ENCODE measurements at places on chromosomes 3 and 15.
A peak's percentile ranks its signal among the peaks of the same experiment; 100 is the strongest.

GRCh38 chr15:36497901-36498300 lies 81.5 kb upstream of the CDIN1 start:
- no peak for DNase-seq

GRCh38 chr15:100901296-100901695 lies 17.9 kb upstream of the LRRK1 start:
- no peak for DNase-seq

DNA sequence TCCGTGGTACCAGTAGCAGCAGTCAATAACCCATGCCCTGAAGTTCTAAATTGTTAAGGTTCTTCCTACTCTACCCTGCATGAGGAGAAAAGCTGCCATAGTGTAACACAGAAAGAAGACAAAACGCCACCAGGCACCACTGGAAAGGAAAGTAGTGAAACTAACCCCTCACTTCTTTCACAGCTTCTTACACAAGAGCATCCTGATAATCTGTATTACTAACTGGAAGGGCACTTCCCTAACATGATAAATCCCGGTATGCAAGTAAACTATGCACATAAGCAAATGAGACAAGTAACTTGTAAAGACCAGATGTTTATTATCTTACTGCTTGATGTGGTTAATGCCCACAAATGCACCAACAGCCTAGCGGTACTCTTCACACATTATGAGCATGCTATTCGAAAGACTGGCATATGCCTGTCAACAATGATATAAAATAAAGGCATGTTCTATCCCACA lies 141.3 kb downstream of the ADAM10 start:
- DNase-seq = peak; percentile 40

- DNase-seq = peak; percentile 99
These were observed 13.5 kb downstream of the PTPRG start for GRCh38 chr3:61574854-61575253.

- no peak for DNase-seq
These were observed 17.3 kb downstream of the PLS1 start for GRCh38 chr3:142613491-142613890.

GRCh38 chr3:113263020-113263419 lies 51.7 kb downstream of the BOC start:
- DNase-seq = no peak

DNA sequence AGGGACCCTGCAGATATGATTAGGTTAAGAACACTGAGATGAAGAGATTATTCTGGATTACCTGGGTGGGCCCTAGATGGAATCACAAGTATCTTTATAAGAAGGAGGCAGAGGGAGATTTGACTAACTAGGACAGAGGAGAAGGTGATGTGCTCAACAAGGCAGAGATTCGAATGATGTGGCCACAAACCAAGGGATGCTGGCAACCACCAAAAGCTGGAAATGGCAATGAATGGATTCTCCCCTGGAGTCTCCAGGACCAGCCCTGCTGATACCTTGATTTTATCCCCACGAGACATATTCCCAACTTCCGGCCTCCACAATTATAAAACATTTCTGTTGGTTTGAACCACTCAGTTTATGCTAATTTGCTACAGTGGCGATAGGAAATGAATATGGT lies 42.9 kb downstream of the RGMA start:
- no peak for DNase-seq

DNA sequence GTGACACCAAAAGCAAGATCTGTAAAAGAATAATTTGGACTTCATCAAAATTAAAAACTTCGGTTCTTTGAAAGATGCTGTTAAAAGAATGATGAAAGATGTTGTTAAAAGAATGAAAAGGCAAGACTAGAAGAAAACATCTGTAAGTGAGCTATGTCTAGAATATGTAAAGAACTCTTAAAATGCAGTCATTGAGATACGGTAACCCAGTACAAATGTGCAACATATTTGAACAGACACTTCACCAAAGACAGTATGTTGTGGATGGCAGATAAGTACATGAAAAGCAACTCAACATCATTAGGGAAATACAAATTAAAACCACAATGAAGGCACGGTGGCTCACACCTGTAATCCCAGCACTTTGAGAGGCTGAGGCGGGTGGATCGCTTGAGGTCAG lies 139.5 kb downstream of the LRIG1 start:
- no peak for DNase-seq

DNA sequence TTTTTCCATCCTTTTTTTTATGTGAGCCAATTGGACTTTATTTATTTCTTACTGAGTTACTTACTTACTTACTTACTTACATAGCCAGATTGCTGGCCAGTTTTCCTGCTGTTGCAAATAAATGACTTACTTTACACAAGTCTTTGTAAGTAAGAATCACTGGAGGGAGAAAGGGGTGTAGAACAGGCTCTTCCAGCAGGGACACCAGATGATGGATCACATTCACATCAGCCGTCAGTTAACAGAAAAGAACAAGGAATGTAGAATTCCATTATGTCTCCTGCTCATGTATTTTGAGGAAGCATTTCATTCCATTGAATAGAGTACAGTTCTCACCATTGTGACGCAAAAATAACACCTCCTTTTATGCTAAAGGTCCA lies 188.6 kb downstream of the FNDC3B start:
- no peak for DNase-seq

DNA sequence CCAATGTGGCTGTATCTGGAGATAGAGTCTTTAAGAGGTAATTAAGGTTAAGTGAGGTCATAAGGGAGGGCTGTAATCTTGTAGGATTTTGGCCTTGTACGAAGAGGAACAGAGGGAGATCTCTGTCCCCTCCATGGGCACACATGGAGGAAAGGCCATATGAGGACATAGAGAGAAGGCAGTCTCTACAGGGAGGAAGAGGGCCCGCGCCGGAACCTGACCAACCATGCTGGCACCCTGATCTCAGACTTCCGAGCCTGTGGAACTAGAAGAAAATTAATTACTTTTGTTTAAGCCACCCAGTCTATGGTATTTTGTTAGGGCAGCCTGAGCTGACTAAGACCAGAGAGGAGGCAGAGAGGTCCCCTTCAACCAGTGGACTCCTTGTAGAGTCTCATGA lies 17.7 kb upstream of the MRPS22 start:
- no peak for DNase-seq

DNA sequence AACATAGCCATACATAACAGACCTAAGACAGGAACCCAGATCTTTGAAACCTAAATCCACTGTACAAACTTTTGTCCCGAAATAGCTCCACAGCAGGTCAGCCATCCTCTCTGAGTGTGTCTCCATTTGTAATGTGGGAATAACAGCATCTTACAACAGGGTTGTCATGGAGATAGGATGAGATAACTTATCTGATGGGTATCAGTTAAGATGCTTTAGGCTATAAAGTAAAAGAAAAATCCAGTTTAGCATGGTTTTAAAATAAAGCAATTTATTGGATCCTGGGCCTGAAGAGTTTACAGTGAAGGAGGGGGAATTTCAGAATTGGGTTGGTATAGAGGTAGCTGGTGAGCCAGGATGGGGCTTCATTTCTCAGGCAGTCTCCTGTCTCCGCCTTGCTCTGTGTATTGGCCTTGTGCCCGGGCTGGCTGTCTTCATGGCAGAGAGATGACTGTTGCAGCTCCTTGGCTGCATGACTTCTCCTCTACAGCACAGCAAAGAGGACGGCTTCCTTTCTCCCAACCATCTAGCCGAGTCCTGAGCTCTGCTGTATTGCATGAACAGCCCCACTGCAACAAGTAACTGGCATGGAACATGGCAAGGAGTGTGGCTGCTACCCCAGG lies 131.9 kb upstream of the PROK2 start:
- no peak for DNase-seq

GRCh38 chr3:120741837-120742197 lies 499 bp downstream of the RABL3 start:
- no peak for DNase-seq

DNA sequence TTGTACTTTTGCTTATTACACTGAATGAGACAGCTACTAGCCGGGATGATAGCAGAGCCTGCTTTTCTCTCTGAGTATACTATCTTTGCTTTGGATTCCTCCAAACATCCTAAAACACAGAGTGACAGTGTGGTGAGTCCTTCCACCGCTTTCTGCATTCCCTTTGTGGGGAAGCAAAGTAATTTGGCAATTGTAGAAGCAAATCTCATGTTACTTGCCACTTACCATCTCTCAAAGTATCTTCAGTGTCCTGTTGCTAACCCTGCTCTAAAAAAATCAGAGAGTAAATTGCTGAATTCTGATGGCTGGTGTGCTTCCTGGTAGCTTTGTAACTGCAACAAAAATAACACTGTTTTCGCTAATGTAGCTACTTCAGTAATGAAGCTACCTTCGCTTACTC lies 92.4 kb upstream of the LRRFIP2 start:
- no peak for DNase-seq

- no peak for DNase-seq
These were observed 176.4 kb downstream of the GBE1 start for GRCh38 chr3:81585056-81585455.

- DNase-seq = no peak
These were observed 70.0 kb upstream of the CBLB start for GRCh38 chr3:105938806-105939205.

DNA sequence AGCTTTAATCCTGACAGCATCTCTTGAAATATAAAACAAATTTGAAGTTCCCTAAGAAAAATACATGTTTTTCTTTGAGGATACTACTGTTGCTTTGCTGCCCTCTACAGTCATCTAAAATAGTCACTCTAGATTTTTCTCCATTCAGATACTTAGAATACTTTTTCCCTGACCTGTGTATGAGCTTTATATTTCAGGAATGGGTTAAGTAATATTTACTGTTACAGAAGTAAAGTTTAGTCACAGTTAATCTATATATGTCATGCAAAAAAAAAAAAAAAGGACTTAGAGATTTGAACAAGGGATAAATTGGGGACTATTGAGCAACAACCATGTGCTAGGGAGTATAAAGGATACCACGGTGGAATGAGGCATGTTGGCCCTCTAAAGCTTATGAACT lies 8.8 kb downstream of the NECTIN3 start:
- no peak for DNase-seq

- DNase-seq = no peak
These were observed 184.1 kb upstream of the RASGRP1 start for GRCh38 chr15:38748710-38749109.

DNA sequence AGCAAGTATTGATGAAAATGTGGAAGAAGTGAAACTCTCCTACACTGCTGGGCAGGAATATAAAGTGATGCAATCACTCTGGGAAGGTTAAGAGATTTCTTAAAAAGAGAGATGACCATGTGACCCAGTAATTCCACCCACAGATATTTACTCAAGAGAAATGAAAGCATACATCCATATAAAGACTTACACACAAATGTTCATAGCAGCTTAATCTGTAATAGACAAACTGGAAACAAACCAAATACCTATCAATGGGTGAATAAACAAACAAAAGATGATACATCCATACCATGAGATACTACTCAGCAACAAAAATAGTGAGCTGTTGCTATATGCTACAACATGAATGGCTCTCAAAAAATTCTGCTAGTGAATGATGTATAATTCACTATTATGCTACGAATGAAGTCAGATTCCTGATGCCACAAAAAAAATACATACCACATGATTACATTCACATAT lies 463.3 kb downstream of the MAGI1 start:
- peak; percentile 57 for DNase-seq

- no peak for DNase-seq
These were observed 39.3 kb downstream of the SLITRK3 start for GRCh38 chr3:165156757-165157420.

- peak; percentile 81 for DNase-seq
These were observed 252.7 kb upstream of the ZPLD1 start for GRCh38 chr3:102182162-102182561.

DNA sequence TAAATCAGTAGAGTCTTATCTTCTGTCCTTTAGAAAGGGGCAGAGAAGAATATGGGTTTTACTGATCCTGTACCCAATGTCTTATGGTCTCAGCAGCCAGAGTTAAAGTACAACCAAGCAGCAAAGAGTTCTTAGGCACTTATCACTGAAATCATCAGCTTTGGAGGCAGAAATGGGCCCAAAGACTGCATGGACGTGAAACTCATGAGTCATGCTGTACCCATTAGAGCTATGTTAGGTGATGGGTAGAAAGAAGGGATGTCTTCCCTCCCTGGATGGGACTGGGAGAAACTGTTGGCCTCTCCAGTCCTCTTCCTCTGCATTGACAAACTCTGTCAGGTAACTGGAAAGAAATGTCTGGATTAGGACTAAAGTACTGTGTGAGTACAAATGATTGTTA lies 63.4 kb downstream of the EOMES start:
- DNase-seq = no peak

- no peak for DNase-seq
These were observed 18.7 kb upstream of the APH1B start for GRCh38 chr15:63258658-63259057.

DNA sequence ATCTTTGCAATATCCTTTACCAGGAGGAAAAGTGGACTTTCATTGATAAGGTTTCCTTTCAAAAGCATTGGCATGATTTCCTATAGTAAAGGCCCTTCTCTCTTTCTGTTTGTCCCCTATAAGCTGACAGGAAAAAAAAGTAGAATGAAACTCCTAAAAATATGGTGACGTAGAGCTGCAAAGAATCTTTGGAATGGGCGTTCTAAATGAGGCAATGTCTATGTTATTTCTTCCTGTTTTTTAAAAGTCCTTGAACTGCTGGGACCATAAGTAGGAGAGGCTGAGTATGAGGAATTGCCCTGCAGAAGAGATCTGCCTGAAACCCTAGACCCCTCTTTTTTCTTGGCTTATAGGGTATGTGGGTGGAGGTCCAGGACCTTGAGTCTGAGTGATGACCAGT lies 17.2 kb downstream of the ST3GAL6 start:
- DNase-seq = peak; percentile 68

GRCh38 chr3:136262559-136262958 lies 12.4 kb downstream of the PCCB start:
- DNase-seq = no peak

DNA sequence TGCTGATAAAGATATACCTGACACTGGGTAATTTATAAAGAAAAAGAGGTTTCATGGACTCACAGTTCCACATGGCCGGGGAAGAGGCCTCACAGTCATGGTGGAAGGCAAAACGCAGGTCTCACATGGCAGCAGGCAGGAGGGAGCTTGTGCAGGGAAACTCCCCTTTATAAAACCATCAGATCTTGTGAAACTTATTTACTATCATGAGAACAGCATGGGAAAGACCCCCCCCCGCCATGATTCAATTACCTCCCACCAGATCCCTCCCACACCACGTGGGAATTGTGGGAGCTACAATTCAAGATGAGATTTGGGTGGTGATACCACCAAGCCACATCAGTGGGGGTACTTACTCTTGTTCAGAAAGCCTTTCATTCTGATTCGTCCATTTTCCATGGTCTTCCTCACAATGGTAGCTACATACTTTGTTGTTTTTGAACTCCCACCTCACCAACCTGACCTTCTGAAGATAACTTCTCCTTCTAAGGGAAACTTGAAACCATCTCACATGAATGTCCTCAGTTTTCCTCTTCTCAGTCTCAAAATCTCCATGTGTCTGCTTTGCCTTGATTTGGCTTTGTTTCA lies 275.6 kb upstream of the PROK2 start:
- DNase-seq = no peak

GRCh38 chr15:96217983-96218382 lies 112.5 kb upstream of the NR2F2 start:
- DNase-seq = no peak

DNA sequence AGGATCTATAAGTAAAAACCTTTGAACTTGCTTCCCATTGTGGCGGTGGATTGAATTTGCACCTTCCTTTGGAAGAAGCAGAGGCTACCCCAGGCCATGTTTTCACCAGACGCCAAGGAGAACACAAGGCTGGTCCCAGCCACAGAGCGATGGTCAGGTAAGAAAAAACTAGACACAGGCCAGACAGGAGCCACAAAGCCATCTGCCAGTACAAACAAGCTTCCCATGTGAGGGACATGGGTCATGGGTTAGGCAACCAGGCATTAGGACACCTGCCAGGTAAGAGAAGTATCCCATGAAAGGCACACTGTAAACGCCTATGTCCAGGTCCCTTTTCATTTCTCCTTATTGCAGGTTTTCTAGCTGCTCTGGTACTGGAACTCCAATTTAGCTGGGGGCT lies 190.2 kb downstream of the KLF13 start:
- no peak for DNase-seq

All from brain microvascular endothelial cell (primary cell).